ENCODE measurements at places on chromosomes 7 and 10.

GRCh38 chr10:88849234-88849633, 2.4 kb downstream of the ANKRD22 start:
- no peak for DNase-seq

DNA sequence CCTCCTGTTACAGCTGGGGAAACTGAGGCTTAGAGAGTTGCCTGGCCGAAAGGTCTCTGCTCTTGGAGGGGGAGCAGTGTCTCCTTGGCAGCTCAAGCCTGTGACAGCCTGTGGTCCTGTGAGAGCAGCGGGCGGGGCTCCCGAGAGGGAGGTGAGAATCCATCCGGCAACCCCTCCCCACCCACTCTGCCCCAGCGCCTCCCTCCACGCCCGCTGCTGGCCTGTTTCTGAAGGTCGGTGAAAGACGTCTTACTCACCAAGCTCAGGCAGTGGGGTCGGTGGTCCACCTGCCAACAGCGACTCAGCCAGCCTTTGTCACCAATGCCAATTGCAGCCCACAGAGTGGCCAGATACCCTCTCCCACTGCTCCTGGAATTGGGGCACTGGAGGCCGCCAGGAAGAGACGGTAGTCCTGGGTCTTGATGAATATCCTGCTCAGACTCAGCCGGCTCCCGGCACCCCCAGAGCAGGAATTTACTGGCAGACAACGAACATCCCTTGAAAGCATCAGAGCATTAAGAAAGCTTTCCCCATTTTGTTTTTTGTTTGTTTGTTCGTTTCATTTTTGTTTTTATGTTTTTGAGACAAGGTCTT, 7.4 kb upstream of the TTYH3 start:
- DNase-seq: no peak

DNA sequence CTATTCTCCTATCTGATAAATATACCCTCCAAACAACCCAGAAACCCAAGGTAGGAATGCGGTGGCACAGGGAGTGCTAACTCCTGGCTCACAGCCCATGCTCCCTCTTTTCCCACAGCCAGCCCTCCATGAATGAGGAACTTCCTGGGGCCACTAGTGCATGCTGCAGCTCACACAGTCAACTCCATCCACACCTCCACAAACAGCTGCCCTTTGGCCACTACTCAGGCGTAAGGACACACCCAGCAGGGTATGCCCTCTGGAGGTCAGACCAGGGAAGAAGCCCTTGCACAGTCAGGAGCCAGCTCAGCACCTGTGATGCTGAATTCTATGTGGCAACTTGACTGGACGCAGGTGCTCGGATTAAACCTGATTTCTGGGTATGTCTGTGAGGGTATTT, 85.2 kb upstream of the PIK3CG start:
- no peak for DNase-seq

DNA sequence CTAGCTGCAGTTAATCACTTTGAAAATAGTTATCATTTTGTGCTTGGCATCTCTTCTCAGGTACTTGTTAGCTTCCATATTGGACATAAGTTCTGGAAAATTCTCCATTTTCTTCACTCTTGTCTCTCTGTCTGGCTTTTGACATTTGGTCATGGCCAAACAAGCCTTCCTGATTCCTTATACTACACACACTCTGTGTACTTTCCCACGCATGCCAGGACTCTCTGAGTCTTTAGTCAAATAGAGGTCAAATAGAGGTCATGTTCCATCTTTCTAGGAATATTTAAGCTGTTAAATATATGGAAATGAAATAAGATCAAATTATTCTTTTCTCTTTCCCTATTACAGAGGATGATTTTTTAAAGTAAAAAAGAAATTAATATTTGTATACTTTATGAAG, 235.5 kb upstream of the PLXDC2 start:
- DNase-seq: no peak

DNA sequence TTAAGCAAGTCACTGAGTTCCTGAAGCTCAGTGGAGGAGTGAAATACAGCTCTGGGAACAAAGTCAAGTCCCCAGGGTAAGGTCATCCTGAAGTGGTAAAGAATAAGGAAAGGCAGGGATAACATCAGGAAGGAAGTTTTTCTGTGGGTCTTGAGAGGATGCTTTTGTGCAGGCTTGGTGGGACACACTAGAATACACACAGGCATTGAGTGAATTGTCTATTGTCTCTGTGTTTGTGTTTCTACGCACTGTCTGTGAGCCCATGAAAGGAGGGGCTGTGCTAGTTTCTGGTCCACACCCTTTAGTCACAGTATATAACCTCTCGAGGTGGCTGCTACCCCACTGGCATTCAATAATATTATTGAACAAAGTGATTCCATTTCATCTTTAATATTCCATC, 95.8 kb upstream of the ABCB5 start:
- no peak for DNase-seq

DNA sequence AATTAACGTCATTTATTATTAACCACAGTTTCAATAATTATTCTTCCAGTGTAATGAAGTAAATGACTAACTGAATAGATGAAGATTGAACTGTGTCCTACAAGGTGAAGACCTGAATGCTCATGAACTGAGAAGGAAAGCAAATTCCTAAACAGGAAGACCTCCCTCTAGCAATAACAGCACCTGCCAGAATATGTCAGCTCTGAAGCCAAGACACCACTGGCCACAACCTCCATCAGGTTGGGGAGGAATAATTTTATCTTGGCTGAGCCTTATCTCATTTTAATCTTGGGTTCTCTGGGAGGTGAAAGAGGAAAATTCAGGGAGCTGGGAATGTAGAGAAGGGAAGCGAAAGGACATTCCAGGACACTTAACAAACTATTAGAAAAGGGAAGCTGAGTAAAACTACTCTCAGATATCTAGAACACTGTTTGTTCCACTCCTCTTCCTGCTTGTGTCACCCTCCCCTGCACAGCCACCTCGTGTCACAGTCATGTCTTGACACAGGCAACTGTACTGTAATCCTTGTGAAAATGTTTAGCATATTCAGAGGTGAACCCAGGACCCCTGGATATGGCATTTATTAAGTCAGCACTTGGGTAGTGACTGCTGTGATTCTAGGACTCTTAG, 4.6 kb upstream of the SLC13A1 start:
- no peak for DNase-seq

- DNase-seq: no peak
Observed at GRCh38 chr10:70162151-70162891, 8.0 kb downstream of the SAR1A start.

- no peak for DNase-seq
Observed at GRCh38 chr10:120799849-120800248, 51.3 kb upstream of the WDR11 start.

DNA sequence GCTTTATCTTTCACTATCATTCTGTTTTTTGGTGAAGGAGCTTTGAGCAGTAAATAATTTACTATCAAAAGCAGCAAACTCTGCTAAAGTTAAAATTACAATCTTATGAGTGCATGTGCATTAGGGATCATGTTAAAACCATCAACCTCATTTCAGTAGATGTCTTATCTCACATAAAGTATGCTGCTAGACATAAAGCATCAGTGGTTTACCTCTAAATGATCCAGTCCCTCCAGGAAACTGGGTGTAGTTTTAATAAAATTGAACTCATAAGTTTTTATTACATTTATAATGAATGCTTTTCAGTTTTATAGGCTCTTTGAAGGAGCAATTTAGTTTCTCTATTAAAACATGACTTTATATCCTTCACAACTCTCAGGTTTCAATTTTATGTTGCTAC, 108.7 kb downstream of the LRRN3 start:
- DNase-seq: no peak

DNA sequence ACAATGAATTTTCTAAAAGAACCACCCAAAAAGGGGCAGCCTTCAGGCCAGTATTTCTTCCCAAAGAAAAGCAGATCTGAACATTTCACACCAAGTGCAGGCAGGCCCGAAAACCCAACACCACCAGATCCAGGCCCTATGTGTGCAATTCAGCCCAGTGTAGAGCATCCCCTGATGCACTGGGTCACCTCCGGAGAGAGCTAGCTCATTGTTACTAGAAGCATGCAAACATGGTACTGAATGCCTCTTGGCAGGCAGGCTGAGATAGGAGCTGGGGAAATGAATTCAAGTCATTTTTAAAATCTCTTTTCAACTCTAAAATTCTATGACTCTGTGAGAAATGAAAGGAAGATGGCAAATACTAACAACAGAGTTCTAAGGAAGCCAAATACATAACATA, 174.8 kb downstream of the ELMO1 start:
- no peak for DNase-seq

DNA sequence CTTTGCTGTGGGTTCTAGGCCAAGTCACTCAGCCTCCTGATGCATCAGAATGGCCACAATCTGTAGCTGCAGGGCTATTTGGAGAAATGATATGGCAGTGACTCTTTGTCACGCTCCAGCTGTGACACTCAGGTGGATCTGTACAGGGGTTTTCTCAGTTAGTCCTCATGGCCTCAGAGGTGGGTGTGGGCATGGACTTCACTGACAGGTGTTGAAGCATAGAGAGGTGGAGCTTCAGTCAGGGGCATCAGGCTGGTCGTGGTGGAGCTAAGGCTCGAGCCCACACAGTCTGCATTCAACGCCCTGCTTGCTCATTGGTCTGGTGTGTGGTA, 21.2 kb downstream of the PALD1 start:
- DNase-seq: no peak

- DNase-seq: no peak
Observed at GRCh38 chr7:108235451-108236061, 105.4 kb upstream of the LAMB4 start.

Measured in activated T-cell treated with anti-CD3 and anti-CD28 coated beads, Interleukin-2, amount 50 U/mL, for 1 hour (primary cell).